ENCODE measurements at places on chromosomes 12 and 14.

- no peak for DNase-seq
These were observed 5.3 kb upstream of the PPP1R1A start for GRCh38 chr12:54593725-54594124.

DNA sequence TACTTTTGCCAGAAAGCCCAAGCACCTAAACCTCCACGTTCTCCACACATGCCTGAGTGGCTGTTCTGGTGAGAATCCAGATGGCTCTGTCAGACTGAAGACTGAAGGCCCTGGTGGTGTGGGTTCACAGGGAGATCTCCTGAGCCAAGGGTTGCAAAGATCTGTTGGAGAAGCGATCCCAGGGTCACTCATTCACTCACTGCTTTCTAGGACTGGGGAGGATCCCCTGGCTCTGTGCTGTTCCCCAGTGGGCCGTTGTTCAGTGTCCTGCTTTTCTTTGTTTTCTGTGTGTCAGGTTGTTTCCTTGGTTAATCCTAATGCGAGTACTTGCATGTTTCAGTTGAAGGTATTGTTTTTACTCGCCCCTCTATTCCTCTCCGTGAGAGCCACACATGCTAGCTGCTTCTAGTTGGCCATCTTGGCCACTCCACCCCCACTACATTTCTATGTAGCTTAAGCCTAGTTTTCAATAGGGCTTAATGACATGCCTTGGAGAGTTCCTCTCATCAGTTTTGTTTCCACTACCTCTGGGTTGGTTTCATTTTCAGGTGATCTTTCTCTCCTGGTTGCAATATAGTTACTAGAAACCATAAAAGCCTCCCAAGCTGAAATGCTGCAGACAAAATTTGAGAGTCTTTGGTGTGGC is 144.5 kb upstream of the SLC38A2 start:
- no peak for DNase-seq

- DNase-seq = no peak
These were observed 73.0 kb upstream of the FICD start for GRCh38 chr12:108442067-108442466.

- DNase-seq = peak; percentile 48
These were observed 52.9 kb downstream of the ANO6 start for GRCh38 chr12:45268672-45269411.

GRCh38 chr12:72995616-72996015 is 723.4 kb downstream of the TRHDE start:
- DNase-seq = no peak

GRCh38 chr12:75704208-75704607 is 192.8 kb upstream of the KRR1 start:
- DNase-seq = peak; percentile 15

DNA sequence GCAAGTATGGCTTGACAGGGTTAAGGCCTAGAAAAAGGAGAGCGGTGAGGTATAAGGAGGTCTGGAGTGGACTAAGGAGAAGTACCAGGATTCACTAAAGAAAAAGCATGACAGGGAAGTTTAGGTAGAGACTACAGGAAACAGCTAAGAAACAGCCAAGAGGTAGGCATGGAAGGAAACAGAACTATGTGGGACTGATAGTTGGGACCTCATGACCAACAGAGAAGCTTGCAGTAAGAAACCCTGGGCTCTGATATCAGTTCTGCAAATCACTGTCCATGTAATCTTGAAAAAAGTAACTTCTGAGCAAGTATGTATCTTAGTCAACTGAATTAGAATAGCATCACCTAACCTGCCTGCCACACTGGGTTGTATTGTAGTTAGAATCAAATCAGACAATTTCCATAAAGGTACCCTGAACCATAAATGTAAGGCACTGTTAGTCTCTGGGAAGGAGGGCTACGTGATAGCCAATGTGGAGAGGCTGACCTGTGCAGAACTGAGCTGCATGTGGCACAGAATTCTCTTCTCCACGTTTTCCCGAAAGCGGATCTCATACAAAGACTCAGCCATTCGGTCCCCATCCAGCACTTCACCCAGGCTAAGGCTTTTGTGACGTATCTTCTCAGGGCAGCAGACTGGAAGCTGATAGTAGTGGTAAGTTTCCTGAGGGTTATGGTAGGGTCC is 912 bp downstream of the TM9SF1 start:
- DNase-seq = no peak

GRCh38 chr14:99630202-99630601 is 14.7 kb upstream of the HHIPL1 start:
- DNase-seq = no peak

GRCh38 chr12:20492251-20492760 is 124.0 kb downstream of the PDE3A start:
- no peak for DNase-seq

GRCh38 chr12:120397824-120398540 is 29.0 kb upstream of the MSI1 start:
- DNase-seq = no peak

DNA sequence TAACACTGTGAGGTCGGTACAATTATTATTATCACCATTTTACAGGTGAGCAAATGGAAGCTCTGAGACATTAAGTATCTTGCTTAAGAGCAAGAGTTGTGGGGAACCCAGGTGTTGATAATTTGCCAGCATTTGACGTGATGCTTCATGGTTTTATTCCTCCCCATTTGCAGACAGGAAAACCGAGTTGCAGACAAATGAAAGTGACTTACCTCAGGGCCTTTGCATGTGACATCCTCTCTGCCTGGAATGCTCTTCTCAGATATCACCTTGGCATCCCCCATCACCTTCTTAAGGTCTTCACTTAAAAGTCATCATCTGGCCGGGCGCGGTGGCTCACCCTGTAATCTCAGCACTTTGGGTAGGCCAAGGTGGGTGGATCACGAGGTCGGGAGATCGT is 21.0 kb upstream of the P2RX7 start:
- no peak for DNase-seq

GRCh38 chr12:32612658-32613614 is 66.2 kb upstream of the DNM1L start:
- no peak for DNase-seq

GRCh38 chr14:20614038-20614840 is 23.1 kb upstream of the RNASE12 start:
- DNase-seq = no peak

- DNase-seq = no peak
These were observed 559 bp upstream of the LMBR1L start for GRCh38 chr12:49111206-49111605.

DNA sequence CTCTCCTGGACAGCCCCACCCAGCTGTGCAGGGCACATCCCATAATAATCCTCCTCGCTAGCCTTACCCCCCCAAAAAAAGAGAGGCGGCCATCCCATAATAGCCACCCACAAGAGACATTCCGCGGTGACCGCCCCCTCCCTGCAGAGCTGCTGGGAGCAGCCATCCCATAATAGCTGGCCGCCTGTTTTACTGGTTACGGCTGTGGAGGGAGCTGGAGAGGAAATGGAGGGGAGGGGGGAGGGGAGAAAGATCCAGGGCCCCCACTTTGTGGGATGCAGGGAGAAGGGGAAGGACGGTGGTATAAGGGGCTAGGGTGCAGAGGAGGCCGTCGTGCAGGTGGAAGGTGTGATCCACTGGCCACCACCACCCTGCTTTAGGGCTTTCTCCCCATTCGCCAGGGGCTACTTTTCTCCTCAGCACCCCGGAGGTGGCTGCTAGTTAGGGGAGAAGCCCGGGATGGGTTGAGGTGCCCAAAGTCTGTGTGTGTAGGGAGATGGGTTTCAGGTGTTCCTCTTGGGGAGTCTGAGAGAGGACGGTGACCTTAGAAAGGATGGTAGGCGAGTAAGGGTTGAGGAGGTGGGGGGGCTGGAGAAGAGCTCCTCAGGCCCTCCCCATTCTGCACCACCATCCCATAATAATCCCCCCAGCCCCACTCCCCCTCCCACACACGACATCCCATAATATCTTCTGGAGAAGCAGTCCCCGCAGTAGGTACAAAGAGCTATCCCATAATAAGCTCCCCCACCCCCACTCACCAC is 6.0 kb upstream of the CHD4 start:
- DNase-seq = peak; percentile 94

- DNase-seq = no peak
These were observed 94.2 kb upstream of the MYL2 start for GRCh38 chr12:111014547-111014946.

- no peak for DNase-seq
These were observed 60.4 kb downstream of the TTC7B start for GRCh38 chr14:90755661-90756304.

DNA sequence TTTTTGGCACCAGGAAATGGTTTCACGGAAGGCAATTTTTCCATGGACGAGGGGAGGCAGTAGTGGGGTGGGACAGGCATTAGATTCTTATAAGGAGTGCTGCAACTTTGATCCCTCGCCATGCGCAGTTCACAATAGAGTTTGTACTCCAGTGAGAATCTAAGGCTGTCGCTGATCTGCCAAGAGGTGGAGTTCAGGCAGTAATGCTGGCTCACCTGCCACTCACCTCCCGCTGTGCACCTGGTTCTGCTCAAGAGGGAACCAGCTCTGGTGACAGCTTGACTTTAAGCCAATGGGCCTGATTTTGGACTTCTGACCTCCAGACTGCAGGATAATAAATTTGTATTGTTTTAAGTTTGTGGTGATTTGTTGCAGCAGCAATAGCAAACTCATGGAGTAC is 80.8 kb upstream of the TTC7B start:
- DNase-seq = no peak

GRCh38 chr14:68576496-68577244 is 216.2 kb downstream of the ZFP36L1 start:
- DNase-seq = no peak

DNA sequence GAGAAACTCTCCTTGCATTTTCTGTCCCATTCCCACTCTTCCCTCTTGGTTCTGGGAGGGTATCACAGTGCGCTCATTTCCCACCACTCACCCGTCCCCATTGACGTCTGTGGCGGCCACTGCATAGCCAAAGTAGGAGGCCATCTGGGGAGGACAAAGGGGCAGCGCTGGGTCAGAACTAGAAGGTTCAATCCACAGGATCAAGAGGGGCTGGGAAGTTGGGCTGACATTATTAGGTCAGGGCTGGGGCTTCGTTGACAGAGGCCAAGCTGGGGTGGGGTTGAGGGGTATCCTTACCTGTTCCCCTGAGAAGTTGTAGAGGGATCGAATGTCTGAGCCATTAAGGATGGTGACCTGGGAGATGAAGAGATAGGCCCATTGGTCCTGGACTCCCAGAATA is 13.5 kb downstream of the ITGA5 start:
- no peak for DNase-seq

- no peak for DNase-seq
These were observed 54.4 kb upstream of the PLEKHG7 start for GRCh38 chr12:92648242-92649031.

DNA sequence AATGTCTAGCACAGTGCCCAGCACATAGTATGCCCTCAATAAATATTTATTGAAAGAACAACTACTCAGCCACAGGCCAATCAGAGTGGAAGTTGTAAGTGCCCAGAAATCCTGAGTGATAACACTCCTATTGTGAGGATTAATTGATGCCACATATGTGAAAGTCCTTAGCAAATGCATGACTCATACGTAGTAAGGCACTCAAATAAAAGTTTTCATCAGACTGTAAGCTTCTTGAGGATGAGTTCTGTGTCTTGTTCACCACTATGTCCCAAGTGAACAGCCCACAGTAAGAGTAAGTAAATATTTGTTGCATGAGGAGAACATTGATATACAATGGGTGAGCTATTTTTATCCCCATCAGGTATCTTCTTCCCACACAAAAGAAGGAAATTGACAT is 24.7 kb upstream of the ANO6 start:
- no peak for DNase-seq

- DNase-seq = no peak
These were observed 175.1 kb downstream of the TTC7B start for GRCh38 chr14:90641168-90641567.

DNA sequence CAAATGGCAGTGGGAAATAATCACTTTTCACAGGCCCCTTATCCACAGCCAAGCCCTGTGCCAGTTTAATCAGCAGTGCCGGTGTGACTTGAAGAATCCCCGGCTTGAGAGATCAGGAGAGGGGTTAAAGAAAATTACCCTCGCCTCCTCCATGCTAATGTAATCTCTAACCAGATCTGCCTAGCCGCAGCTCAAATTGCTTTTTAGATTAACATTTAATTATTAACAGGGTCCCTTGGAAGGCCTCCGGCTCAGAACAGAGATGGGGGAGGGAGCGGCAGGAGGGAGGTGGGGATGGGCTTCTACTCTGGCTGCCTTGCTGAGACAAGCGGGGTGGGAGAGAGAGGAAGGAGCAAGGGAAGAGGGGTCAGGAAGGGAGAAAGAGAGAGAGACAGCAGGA is 24.0 kb downstream of the FAM222A start:
- peak; percentile 82 for DNase-seq

DNA sequence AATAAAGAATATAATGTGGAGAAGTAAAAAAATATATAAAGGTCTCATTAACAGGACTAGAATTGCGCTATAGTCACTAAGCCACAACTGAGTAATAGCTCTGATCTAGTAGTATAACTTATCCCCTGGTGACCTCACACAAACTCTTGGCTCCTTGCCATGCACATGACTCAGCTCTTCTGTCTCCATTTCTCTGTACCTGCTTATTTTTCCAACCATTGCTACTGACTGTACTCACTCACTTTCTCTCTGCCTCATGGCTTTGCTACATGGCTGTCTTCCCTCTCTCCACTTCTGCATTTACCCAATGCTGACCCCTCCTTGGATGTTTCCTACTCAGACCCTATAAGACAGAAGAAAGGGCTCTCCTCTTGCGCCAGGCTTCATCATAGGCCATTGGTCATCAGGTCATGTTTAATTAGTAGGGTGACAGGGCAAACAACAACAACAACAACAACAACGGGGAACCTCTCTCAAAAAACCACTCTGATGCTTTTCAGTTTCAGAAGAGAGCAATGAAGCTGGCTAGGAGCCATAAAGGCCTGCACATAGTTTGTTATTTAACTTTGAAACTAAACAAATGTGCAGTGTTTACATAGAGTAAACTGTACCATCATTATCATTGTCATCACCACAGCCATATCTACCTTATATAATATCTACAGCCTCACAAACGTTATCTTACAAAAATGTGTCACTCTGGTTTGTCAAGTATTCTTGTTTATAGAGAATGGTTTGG is 25.6 kb upstream of the KRAS start:
- no peak for DNase-seq

GRCh38 chr12:42372154-42372791 is 46.3 kb downstream of the PPHLN1 start:
- peak; percentile 20 for DNase-seq

- no peak for DNase-seq
These were observed 8.2 kb downstream of the SCARB1 start for GRCh38 chr12:124855275-124855957.

All from NCI-H526 (cell line).